ENCODE measurements at places on chromosomes 16 and 17. TPM values are rescaled to one million over a fixed set of nuclear protein-coding genes. Genes with fewer than 3 reads are reported as not detected.

DNA sequence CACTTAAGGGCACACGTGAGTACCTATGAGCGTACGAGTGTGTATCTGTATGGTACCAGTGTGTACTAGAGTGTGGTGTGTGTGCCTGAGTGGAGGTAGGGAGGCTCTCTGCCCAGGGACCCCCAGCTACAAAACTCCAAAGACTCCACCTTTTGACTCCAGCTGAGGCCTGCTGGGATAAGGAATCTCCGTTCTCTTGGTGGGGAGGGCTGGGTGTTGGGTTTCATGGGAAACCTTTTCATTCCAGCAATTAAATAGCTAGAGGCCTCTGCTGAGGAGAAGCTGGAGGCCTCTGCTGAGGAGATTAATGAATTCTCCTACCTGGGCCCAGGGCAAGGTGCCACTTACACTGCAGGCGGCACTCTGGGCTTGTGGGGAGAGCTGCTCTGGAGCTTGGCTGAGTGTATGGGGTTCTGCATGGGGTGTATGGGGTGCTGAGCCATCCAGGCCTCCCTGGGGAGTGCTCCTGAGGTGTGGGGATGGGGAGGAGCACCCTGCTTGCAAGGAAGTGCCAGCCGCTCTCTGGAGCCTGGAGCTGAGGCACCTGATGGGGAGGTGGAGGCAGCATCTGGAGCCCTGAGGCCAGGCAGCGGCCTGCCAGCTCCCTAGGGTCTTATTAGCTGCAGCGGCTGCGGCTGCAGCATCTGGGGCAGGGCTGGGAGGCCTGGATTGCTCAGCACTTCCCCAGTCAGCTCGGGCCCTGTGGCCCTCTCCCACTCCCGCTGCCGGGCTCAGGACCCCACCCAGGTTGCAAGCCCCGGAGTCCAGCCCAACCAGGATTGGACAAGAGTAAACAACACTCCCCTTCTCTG lies 4.6 kb downstream of the ANKRD13B start:
- no peak for DNase-seq

DNA sequence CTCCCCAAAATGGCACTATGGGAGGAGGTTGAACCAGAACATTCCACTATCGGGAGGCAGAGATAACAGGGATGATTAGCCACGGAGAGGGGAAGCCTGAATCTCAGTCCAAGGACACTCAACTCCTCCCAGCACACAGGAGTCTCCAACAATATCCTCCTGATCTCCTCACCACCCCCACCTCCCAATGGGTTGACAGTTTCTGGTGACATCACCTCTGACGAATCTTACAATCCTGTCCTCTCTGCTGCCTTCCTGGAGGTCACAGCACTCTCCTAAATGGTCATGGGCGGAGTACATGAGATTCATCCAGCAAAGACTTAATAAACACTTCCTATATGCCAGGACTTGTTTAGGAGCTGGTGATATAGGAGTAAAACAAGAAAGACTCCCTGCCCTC lies 80.9 kb downstream of the SLC6A2 start:
- DNase-seq: no peak

DNA sequence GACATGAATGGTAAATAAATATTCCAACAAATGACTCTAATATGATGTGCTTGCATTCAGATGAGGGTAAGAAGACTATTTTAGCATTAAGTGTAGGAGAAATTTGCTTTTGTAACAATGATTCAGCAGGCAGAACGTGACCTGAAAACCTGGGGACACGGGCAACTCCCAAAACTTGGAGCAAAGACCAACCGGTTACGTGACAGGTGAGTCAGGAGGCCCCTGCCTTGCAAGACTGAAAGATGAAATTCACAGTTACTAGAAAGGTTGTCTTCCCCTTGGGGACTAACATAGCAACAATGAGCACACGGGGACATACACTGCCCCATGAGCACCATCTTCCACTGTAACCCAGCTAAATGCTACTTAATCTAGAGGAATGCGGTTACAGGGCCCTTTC lies 33.5 kb upstream of the ERN1 start:
- DNase-seq: no peak

GRCh38 chr16:29736764-29737163 lies 9.0 kb downstream of the C16orf54 start:
- no peak for DNase-seq

GRCh38 chr17:69117855-69118784 lies 23.6 kb downstream of the ABCA6 start:
- no peak for DNase-seq

PYDC1 gene
- not detected for total RNA-seq

BAIAP3 gene
- 0.89 TPM for total RNA-seq

DNA sequence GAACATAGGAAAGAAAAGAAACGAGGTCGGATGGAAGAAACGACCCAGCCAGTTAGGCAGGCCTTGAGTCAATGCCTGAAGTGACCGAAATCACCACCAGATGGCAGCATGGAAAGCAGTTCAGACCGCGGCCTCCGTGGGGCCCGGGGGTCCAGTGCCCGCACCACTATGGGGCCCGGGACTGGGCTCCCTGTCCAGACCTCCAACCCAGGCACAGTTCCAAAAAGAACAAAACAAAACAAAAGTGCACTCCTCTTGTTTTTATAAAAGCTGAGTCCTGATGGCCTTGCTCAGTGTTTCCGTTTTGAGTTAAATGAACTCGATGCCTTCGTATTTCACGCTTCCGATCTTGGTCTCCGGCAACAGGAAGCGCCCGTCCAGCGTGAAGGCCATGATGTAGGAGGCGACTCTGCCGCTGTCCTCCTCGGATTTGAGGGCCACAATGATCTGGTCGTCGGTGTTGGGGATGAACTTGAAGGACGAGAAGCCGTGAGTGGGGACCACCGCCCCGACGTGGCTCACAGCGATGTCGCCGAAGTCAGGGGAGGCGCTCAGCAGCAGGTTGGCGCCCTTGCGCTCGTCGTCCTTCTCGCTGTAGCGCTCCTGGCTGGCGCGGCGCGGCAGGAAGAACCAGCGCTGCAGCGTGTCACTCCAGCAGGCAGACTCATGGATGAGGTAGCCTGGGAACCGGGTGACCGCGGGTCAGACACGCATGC lies 13.7 kb upstream of the LGALS3BP start:
- peak; percentile 50 for DNase-seq

GRCh38 chr16:19033761-19034160 lies 33.7 kb upstream of the COQ7 start:
- no peak for DNase-seq

- no peak for DNase-seq
Observed at GRCh38 chr17:248337-249235, 67.1 kb upstream of the DOC2B start.

DNA sequence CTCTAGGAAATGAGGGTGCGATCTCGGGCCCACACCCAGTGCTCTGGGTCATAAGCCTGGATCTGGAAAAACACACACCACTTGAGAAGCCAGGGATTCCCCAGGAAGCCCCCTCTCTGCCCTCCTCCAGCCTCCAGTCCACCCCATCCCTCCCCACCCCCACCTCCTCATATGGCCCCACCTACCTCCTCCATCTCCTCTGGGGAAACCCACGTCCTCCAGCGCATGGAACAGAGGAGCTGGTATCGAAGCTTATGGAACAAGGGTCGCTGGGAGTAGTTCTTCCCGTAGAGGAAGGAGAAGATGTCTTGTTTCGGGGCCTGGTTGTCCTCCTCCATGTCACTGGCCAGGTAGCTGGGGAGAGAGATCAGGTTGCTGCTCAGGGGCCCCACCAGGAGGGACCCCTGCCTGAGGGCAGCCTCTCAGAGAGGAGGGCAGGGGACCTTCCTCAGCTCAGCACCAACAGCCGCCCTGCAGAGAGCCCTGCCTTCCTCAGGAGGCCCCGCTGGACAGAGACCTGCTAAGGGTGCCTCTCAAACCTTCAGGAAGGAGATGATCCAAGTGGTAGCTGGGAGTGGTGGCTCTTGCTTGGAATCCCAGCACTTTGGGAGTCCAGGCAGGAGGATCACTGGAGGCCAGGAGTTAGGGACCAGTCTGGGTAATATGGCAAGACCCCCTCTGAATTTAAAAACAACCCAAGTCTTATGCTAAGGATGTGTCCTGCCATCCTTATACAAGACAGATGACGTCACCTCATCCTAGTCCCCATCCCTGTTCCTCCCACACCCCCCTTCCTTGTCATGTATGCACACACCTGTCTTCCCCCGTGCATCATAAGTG lies 5.0 kb downstream of the SPDYE4 start:
- DNase-seq: no peak

RAMP2 gene
- total RNA-seq: 0.74 TPM

- DNase-seq: peak; percentile 64
Observed at GRCh38 chr17:72592242-72592966, 471.6 kb downstream of the SOX9 start.

- DNase-seq: peak; percentile 76
Observed at GRCh38 chr17:6421700-6422604, 13.0 kb downstream of the AIPL1 start.

DNA sequence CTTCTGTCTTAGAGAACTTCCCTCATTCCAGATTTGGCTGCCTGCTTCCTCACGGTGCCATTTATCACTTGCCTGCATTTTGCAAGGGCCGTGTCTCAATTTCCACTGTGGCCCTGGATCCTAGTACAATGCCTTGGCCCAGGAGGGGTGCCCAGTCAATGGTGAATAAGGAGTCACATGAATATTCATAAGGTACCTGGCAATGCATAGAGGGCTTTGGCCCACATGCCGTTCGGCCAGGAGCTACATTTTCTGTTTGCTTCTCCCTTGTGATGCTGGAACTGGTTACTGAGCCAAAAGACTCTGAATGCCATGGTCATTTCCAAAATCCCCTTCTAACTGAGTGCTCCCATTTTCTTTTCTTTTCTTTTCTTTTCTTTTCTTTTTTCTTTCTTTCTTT lies 4.8 kb upstream of the PIRT start:
- no peak for DNase-seq

CCDC57 gene
- total RNA-seq: 21.3 TPM

- DNase-seq: no peak
Observed at GRCh38 chr17:77877646-77878355, 80.7 kb upstream of the TNRC6C start.

- DNase-seq: no peak
Observed at GRCh38 chr16:61146429-61146828, 889.8 kb downstream of the CDH8 start.

- DNase-seq: no peak
Observed at GRCh38 chr17:82436601-82437324, 13.8 kb downstream of the CYBC1 start.

PDILT gene
- total RNA-seq: not detected

HBA2 gene
- not detected for total RNA-seq

DNA sequence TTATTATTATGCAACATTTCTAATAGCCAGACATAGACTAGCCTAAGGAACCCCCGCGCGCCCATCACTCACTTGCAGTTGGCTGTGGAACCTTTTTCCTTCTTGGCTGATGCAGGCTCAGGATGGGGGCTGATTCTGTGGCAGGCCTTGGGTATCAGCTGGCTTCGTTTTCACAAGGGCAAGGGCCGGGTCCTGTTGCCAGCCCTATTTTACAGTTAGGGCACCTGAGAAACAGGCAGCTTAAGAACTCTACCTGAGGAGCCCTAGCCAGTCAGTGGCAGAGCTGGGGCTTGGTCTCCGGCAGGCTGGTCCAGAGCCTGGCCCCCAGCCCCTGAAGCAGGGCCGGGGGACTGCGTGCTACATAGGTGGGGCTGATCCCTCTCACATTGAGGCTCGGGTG lies 28.7 kb downstream of the ADGRG5 start:
- no peak for DNase-seq

- DNase-seq: no peak
Observed at GRCh38 chr17:74307984-74308773, 17.8 kb upstream of the KIF19 start.

DNA sequence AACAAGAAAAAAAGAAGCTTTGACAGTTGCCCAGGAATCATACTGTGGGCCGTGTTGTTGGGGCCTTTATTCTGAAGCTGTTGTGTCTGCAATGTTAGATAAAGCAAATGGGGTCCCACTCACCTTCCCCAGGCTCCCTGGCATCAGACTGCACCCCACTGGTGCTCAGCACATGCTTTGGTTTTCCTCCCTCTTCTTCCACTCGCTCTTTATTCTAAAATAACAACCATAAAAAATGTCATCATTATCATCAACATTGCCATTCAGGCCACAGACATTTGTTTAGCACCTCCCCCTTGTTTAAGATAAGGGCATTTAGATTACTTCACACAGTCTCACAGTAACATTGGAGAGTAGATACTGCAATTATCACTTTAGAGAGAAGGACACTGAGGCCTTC lies 8.2 kb downstream of the MYLK3 start:
- no peak for DNase-seq

- DNase-seq: no peak
Observed at GRCh38 chr16:55571-56136, 2.0 kb downstream of the SNRNP25 start.

DNA sequence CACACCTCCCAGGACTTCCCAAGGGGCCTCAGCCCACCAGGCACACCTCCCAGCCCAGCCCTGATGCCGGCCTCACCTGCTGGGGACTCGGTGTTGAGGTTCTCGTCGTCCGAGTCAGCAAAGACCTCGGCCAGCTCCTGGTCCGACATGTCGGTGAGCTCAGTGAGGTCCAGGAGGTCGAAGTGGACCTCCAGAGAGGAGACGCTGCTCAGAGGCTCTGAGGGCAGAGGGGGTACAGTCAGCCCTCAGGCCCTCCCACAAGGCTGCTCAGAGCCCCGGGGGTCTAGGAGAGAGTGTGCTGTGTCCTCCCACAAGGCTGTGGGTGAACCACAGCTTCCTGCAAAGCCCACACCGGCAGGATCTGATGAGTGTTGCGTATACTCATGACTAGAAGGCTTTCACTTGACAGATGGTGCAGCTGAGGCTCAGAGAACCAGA lies 10.5 kb downstream of the DBNDD1 start:
- DNase-seq: no peak

GRCh38 chr17:45425984-45426413 lies 6.7 kb downstream of the ARHGAP27 start:
- no peak for DNase-seq

TRIM72 gene
- total RNA-seq: not detected

DNA sequence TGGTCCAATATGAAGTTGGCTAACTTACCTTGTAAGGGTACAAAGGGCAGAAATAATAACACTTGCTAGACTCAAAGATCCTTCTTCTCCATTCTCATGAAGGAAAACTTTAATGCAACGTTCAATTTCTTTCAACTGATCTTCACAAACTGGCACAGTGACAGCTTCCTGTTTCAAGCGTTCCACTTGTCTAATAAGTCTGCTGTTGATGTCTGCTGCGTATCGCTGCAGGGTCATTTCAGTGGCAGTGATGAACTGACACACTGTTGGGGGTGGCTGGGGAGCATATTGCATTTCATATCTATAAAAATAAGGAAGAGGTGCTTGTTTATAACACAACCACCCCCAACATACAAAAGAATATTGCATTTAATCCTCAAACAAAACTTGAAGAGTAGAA lies 33.5 kb upstream of the ARL6IP1 start:
- DNase-seq: no peak

ZFPM1 gene
- 0.67 TPM for total RNA-seq

- no peak for DNase-seq
Observed at GRCh38 chr17:21214777-21215541, 998 bp upstream of the TMEM11 start.

GRCh38 chr16:59913666-59914065 lies 1179.5 kb upstream of the GOT2 start:
- DNase-seq: no peak

SLC7A5 gene
- 239 TPM for total RNA-seq

MYCBPAP gene
- 1.0 TPM for total RNA-seq

- no peak for DNase-seq
Observed at GRCh38 chr17:76039121-76039520, 12.0 kb upstream of the EVPL start.

- DNase-seq: no peak
Observed at GRCh38 chr17:45255358-45255757, 6.5 kb downstream of the SPATA32 start.

- no peak for DNase-seq
Observed at GRCh38 chr16:8641671-8642070, 20.2 kb downstream of the METTL22 start.
